NCI-H446 (cell line): ENCODE measurements at places on chromosomes 11 and 22.

GRCh38 chr22:44116331-44116730, 64.4 kb upstream of the PARVG start:
- no peak for DNase-seq

DNA sequence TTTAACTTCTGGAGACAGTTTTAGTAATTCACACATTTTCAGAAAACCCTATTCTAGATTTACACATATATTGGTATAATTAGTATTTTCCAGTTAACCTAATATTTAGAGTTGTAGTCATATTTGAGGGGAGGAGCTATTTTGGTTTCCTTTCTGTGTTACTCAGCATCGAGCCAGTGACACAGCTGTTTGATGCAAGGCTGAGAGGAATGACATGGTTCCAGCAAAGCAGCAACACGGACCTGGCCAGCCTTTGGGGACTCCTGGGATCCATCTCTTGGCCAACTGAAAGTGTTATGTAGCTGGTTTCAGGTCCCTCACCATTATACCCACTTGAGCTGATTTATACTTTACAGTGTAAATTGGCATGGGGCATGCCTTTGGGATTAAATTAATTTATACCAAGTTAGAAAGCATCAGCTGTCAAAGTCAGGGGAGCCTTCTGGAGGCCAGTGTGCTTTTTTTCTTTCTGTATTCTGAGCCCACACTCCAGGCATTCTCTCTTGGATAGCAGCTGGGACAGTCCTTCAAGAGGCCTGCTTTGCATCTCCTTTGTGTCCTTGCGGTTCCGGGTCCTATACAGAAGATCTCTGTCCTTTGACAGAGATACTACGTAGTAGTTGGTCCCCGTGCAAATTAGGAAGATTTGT, 91.3 kb upstream of the SLC25A18 start:
- DNase-seq = peak; percentile 52

DNA sequence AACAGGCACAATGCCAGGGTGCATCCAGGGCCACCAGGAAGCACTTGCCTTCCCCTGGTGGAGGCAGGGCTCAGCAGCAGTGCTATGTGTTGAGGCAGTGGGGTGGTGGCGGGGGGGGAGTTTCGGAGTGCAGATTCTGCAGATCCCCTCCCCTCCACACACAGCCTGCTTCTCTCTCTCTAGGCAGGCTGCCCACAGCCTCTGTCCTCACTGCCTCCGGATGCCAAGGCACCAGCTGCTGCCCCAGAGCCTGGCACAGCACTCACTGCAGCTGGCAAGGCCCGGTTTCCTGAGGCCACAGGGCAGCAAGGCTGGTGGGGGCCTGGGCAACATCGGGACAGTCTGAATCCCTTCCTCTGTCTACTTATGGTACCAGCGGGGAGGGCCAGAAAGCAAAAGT, 35.8 kb downstream of the NRXN2 start:
- peak; percentile 93 for DNase-seq

- DNase-seq = no peak
These were observed 13.7 kb downstream of the EHD1 start for GRCh38 chr11:64864473-64865285.

GRCh38 chr11:86066657-86067008, 2.3 kb downstream of the PICALM start:
- no peak for DNase-seq

- DNase-seq = peak; percentile 55
These were observed 6.4 kb downstream of the SNU13 start for GRCh38 chr22:41682033-41682807.

GRCh38 chr22:28441720-28442263, 237.8 kb downstream of the TTC28 start:
- peak; percentile 69 for DNase-seq

DNA sequence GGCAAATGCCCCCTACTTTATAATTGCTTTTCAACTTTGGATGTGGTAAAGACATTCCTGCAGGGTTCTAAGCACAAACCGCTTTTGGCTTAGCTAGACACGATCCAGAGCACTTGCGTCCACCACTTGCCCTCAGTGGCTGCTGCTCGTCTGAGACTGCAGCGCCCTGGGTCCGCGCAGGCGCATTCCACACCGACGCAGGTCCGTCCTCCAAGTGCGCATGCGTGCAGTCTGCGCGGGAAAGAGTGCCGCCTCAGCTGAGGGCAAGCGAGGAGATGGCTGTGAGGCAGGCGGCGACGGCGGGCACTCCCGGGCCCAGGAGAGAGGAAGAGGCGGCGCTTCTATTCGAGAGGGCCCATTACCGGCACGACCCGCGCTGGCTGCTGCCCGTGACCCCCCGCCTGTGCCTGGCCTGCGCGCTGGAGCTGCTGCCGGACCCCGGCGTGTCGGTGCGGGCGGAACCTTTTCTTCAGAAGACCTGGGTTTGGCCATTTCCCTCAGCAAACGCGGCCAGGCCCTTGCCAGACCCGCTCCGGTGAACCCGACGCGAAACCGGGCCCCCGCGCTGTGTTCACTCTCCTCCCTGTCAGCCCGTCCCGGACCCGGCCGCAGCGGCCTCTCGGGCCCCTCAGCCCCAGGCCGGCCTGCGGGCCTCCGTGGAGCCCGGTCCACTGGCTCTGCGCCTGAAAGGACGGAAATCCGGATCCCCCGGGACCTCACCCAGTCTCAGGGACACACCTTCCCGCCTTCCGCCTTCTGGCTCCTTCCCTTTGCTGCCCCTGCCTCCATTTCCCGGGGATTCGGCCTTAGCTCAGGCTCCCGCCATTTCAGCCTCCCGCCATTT, at the start of gene MEI1:
Gene MEI1 (plus strand): TSS at position 240 of the 844 bp plus-strand sequence. CDS start 36 bp downstream, at position 276.
- no peak for DNase-seq

GRCh38 chr22:45602824-45603595, 68.6 kb upstream of the ATXN10 start:
- peak; percentile 5 for DNase-seq

DNA sequence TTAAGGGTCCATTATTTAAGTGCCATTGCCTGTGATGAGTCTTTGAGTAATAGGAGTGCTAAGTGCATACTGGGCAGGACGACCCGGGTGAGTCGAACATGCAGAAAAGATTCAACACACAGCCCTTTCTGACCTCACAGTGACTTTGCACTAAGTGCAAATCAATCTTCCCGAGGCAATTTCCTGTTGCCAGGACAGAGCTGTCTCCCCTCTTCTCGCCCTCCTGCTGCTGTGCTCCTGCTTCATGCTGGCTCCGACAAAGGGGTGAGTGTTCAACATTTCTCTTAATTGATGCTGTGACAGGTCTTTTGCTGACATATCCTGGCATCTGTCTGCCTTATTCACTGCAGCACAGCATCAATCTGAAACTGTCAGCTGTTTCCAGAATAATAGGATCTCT, 42.0 kb downstream of the MCHR1 start:
- DNase-seq = peak; percentile 11

GRCh38 chr11:77154381-77155081, 26.5 kb downstream of the MYO7A start:
- DNase-seq = peak; percentile 66

DNA sequence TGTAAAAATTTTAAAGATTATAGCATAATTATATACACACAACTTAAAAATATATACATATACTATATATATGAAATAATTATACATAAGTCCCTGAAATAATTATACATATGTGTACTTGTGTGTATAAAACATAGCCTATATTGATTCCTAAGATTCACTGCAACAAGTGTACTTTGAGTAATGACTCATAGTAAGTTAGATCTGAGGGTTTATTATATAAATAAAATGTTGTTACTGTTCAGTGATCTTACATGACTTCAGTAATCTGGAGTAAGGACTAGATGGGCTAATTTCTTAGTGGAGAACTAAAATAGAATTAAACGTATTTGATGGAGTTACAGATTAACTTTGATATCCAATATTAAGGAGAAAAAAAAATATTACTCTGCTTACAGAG, 350.5 kb downstream of the CNTN5 start:
- no peak for DNase-seq

- DNase-seq = no peak
These were observed 13.4 kb downstream of the SYT7 start for GRCh38 chr11:61567286-61568061.

DNA sequence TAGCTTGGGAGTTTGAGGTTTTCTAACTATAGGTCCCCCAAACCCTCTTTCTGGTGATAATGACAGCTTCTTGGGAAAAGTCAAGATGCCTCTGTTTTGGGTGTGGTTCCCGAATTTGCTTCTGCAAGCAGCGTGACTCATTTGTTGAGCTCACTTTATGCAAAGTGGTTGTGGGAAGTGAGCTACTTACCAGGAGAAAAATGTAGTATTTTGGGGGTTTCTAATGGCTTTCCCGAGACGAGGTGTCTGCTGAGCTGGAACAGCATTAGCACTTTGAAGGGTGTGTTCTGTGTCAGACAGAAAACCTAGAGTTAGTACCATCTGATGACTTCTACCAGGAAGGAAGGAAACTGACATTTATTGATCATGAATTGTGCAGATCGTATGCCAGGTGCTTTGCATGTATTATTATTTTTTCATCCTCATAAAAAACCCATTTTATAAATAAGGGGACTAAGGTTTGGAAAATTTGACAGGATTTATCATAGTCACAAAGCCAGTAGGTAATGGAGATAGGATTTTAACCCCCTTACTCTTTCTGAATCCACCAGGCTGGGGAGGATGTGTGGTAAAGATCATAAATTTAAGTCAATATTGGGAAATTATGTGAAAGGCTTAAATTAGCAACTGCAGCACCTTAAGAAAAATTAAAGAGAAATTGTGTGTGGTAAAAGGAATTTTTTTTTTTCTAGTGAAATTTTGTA, 108.8 kb upstream of the CD44 start:
- no peak for DNase-seq

DNA sequence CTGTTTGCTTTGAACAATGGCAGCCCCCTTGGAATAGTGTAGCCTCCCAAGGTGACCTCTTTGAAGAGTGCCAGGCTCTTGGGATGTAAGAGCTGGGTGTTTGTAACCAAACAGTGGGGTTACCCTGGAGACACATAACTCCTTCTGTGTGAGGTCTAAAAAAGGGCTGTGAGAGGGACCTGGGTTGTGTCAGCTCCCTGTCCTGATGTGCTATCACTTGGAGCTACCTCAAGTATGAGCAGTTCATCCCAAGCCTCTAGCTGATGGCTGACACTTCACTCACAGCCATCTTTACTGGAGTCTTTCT, 40.2 kb downstream of the TSPAN18 start:
- no peak for DNase-seq

DNA sequence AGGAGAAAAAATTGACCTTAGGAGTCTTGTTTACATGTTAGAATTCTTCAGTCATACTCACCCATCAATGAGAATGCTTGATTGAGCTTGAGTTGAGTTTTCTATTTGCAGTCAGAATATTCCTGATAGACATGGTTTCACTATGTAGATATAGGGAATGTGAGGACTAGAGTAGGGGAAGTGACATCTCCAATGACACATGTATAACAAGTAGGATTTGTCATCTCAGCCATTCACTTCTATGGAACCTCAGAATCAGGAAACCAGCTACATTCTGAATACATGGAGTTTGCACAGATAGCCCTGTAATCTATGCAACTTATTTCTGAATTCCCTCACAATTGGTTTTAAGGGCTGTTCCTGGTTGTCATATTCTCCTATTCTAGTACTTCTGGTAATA, 20.1 kb upstream of the OR9Q1 start:
- no peak for DNase-seq

DNA sequence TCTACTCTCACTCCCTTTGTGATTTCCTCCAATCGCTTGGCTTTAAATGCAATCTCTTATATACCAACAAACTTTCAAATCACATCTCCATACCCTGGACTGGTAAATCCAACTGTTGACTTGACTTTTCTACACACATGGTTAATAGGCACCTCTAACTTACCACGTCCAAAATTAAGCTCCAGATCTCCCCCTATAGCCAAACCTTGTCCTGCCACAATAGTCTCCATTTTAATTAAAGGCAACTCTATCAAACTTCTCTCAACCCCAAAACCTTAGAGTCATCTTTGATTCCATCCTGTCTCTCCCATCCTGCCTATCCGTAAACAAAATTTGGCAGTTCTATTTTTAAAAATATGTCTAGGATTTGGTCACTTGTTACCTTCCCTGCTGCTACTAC, 141.8 kb upstream of the DDI1 start:
- DNase-seq = no peak

DNA sequence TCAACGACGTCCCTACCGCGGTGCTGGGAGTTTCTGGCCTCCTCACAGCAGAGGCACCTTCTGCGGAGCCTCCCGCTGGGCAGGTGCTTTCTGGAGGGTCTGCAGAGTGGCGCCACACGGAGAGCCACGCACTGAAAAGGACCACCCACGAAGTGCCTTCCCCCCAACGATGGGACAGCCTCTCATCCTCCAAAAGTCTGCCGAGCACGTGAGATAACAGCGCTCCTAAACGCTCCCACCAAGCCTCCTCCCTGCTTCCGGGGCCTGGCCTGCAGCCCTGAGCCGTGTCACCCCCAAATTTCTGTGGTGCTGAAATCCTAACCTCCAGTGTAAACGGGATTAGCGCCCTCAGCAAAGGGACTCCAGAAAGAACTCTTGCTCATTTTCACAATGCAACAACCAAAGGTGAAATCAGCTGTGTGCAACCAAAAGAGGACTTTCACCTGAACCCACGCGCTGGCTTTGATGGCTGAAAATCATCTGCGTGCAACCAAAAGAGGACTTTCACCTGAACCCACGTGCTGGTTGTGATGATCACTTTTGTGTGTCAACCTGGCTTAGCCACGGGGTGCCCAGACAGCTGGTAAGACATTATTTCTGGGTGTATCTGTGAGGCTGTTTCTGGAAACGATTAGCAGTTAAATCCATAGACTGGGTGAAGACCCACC, 924.6 kb downstream of the BRD1 start:
- no peak for DNase-seq

DNA sequence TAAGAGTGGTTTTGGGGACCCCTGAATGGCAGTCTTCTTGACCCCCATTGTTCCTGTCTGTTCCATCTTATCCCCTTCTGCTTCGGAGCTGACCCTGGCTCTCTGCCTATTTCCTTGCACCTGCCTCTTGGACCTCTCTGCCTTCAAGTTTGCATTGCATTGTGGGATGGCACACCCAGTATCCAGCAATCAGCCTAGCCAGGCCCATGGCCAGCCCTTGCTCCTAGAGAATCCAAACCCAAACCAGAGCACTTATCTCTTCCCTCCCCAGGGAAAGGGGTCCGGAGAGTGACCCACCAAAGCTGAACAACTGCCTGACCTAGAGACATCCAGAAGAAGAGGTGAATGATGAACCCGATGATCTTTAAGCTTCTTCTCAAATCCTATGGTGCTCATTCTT, 607.3 kb upstream of the CADM1 start:
- no peak for DNase-seq
